GM12865 (cell line): ENCODE measurements at places on chromosomes 2 and 18.

DNA sequence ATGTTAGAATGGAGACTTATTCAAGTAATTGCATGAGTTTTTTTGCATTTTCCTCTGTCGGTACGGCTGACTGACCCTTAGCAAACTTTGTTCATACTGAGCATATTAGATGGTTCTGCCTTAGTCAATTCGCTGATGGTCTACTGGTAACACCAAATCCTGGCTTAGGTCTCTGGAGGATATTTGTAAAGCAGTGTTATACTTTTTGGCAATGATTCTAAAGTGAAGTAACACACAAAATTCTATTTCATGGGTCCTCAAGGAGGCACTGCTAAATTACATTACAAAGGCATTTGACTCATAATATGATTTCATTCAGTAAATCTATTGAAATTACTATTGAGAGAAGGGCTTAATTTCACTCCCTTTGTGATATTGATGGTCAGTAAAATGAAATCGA is 246.8 kb upstream of the RASGRP3 start:
- DNase-seq = no peak

- DNase-seq = no peak
Observed at GRCh38 chr2:68968221-68968620, 6.2 kb upstream of the GKN1 start.

DNA sequence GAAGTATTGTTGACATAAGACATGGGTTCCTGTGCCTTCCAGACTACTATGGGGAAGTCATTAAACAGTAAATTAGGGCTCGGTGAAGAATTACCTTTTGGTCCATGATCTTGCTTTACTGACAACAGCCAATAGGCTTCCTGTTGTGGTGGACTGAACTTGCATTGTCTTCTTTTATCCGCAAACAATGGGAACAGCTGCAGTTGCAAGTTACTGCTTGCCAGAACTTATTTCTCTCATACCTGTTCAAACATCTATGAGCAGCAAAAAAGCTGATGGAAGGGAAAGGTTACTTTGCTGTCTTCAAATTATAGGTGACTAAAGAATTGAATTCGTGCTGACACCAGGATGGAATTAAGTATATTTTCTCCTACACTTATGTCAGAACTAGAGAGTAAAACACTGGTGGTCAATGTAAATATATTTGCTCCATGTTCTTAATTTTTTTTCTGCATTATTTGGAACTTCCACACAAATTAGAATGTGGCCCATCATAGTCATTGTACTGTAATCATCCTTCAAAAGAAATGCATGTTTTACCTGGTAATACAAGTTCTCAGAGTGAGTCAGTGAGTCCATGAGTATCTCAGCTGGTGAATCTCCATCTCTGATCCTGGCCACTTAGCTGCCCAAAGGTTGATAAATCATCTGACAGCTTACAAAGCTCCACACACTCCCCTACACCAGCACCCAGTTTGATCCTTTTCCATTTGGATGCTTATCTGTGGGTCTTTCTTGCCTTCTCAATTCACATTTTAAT is 37.3 kb upstream of the RNF152 start:
- DNase-seq = no peak

- DNase-seq = no peak
Observed at GRCh38 chr2:240438810-240439697, 3.6 kb downstream of the GPC1 start.

GRCh38 chr2:111121028-111121827 is 514 bp downstream of the BCL2L11 start:
- peak; percentile 54 for DNase-seq

DNA sequence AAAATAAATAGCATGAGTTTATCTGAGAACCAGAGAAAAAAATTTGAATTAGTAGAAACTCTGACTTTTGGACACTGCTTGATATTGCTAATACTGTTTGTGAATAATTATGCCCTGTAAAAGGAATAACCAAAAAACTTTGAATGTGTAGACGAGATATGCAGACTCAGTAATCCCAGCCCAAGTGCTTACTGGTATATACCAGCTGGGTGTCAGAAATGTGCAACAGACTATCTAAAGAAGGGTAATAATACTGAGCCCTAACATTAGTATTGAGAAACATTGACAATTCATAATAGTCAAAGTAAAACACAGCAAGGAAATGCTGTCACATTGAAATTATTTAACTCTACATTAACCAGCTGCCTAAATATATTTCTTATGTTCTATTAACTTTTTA is 60.5 kb upstream of the ZC3H15 start:
- no peak for DNase-seq

DNA sequence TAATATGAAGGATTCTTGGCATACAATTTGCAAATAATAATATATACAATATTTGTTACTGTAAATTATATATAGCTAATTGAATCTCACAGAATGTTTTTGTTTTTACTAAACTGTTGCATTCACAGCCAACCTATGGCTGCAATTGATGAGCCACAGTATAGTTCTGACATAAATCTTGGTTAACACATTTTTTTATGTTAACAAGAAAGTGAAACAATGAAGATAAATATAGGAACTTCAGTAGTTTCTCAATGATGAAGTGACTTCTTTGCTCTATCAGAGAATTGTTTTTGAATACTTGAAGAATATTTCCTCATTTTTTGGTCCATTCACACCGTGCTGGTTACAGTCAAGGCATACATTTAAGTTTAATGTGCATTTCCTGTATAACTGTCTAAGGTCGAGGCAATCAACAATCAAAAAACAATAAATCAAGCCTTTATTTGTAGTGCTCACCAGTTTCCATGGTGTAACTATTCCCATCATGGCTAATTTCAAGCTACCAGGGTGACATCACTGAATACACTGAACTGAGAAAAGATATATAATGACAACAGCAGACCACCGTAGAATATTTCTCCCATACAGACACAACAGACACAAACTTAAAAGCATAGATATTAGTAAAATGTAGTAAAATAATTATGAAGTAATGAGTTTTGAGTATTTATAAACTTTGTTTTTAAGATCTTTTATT is 12.9 kb upstream of the ETAA1 start:
- DNase-seq = no peak

GRCh38 chr18:63564561-63564960 is 22.4 kb downstream of the SERPINB12 start:
- no peak for DNase-seq

- DNase-seq = no peak
Observed at GRCh38 chr2:235447210-235447609, 46.6 kb upstream of the AGAP1 start.

DNA sequence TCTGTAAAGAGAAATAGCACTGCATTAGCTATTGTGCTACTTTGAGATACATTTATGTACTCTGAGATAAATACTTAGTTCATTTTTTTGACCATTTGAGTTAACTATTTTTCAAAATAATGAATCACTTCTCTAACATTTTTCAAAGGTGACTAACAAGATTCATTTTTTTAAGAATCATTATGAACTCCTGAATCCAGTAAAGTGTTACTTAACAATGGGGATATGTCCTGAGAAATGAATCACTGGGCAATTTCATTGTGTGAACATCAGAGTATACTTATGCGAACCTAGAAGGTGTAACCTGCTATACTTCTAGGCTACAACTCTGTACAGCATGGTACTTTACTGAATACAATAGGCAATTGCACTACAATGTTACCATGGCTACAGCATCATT is 355.8 kb downstream of the ARL6IP6 start:
- no peak for DNase-seq

GRCh38 chr18:45019469-45019868 is 338.8 kb downstream of the SETBP1 start:
- DNase-seq = no peak

DNA sequence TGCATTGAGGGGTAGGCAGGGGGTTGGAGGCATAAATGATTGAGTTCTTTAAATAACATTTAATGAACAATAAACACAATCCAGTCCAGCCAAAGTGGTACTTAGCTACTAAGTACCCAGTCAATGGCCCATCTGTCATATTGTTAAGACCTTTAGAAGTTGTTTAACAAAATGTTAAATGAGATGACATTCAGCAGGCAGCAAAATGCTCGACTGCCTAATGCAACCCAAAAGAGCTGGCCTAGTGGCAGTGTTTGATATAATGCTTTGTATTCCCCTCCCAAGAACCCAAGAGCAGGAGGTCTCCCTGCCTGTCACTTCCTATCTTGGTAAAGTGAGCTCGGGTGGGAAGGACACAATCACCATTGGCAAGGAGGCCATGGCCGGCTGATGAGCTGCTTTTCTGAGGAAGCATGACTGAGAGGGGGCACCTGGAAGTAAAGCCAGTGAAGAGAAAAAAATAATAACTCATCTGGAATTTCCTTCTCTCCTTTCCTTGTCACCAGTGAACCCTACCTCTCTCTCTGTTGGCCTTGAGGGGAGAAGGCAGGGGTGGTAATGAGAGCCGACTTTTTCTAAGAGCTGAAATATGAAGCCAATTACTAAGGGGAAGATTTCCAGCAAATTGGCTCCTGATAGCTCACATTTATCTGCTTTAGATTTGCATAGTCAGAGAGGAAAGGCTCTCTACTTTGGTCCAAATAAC is 140.6 kb downstream of the C1D start:
- DNase-seq = no peak

DNA sequence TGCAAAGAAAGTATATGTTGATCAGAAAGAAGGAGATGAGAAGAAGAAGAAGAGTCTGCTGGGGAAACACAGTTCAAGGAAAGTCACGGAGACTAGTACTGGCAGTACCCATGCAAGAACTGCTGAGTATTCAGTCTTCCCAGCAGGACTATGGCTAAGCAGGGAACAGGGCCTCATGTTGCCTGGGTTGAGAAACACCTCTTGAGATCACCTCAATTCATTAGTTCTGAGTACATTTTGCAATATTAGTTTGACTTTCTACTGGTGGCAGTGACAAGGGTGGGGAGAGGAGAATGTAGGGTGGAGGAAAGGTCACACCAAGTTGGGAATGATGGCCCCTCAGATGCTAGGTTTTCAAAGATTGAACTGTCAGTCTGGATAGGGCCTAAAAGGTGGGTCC is 50.5 kb downstream of the MRPL33 start:
- DNase-seq = no peak

GRCh38 chr18:1150344-1150743 is 245.7 kb downstream of the ADCYAP1 start:
- no peak for DNase-seq

DNA sequence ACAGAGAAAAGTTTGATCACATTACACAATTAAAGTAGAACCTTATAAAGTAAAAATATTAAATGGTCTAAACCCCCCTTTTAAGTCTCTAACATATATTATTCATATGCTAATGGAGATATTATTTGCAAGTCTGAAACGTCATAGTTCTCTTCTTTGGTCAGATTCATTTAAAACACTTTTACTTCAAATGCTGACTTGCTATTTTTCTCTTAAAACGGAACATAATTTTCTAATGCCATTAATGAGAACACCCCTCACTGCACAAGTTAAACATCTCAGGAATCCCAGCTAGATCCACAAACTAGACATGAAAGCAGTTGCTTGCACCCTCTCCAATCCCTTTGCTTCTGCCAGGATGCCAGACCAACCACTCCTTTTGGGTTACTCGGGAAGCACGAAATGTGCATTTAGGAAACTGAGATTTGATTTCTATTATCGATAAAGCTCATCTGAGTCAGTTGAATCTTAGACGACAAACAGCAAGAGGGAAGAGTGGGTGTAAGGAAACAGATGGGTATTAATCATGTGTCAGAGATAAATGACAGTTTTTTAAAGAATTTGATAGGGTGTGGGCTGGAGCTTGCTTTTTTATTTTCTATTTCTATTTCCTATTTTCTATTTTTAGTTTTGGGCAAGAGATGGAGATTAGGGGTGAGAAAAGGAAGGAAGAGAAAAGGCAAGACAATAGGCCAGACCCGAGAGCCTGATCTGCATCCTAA is 1.5 kb downstream of the ADD2 start:
- DNase-seq = no peak

DNA sequence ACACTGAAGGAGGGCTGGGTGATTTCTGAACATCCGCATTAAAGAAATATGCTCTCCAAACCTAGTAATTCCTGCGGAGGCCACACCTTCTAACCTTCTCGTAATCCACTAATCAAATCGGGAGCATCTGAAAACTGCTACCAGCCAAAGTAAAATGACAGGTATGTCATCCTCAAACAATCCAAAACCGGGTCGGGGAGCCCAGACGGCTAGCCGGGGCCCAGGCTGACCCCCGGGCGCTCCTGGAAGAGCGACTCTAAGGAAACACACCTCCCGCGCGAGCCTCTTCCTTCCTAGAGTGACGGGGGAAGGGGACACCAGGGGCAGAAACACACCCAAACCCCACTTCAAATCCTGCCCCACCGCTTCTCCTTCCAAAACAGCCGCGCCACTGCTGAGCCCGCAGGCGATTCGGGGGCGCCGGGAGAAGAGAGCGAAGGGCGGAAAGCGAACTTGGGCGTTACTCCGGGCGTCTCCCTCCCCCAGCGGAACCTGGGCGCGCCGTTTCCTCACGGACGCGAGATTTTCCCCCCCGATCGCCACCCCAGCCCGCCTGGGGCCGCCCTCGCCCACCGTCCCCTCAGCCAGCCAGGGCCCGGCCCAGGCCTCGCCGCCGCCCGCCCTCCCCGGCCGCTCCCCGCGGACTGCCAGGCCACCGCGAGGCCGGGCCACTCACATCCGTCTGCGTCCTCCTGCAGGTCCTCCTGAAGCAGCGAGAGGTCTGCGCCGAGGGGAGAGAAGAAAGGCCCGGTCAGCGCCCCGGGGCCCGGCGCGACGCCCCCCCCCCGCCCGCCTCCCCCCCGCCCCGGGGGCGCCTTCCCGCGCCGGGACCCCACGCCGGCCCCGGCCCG is 584 bp downstream of the PPP4R1 start:
- DNase-seq = peak; percentile 62

DNA sequence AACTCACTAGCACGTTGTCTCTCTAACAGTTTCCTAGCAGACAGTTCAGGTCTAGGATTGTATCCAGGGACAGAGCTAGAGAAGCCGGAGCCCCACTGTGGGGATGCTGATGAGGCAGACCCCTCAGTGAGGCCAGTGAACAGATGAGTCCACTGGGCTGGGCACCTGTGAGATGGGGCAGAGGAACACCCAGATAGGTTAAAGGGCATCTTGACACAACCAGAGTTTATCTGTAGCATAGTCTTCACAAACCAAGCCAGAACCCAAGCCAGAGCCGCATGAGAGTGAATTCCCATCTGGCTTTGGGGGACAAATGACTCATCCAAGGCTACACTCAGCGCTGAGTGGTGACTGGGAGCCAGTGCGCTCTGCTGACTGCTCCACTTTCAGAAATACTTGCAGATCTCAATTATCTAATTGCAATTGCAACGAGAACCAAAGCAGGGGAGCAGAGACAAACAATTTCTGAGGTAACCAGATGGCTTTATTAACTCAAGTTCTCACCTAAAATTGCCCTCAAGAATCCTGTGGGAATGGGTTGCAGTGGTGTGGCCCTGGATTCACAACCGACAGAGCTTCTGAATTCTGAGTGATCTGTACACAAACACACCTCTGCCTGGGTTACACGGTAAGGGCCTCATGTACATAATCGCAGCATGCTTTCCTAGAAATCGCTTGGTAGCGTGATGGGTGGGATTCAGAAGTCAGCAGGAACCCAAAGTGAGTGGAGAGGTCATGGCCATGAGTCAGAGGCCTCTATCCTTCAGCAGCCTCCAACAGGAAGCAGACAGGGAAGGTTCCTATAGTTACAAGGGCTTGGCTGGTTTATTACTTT is 48.7 kb upstream of the MSH2 start:
- no peak for DNase-seq

GRCh38 chr18:25234740-25235345 is 117.1 kb downstream of the ZNF521 start:
- no peak for DNase-seq
